ENCODE measurements at places on chromosomes 5 and 9.

DNA sequence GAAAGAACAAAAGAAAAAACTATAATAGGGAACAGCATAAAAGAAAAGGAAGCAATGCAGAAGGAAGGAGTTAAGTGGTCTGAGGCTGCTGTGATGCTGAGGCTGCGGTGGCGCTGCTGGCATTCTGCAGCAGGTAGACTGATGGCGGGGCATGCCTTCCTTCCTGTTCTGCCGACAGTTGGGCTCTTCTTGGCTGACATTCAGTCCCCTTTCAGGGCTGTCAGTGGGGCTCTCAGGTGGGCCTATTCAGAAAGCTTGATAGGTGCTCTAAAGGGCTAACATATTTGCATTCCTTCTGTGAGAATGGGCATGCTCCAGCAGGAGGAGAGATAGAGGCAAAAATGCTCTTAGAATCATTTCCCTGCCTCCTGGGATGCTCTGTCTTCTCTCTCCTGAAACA, 5.1 kb upstream of the CLINT1 start:
- DNase-seq: no peak

DNA sequence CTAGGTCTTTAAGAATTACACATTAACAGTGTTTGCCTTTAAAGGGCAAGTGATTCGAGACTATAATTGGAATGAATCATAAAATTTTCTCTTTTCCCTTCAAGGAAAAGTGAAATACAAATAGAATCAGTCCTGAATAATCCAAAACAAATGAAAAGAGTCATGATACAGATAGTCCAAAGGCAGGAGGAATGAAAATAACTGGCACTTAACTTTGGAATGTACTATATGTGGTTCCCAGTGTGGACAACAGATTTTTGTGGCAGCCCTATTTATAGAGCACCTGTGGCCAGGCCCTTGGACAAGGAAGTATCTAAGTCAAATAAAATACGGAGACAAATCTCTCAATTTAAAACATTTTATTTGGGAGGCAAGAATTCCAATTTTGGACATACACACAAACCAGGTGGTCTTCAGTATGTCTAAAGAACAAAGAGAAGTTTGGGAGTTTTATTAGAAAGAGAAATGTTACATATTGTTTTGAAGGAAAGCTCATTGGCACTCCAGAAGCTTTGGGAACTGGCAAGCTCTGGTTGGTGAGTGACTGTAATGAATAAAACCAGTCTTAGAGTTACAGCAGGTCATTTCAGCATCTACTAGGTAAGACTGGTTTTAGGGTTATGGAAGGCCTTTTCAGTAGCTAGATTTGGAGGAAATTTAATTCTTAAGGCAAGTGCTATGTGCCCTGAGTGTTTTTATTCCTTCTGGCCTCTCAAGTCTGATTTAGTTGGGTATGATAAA, 116.0 kb upstream of the PAM start:
- DNase-seq: no peak

GRCh38 chr5:72561148-72561972, 54.1 kb upstream of the ZNF366 start:
- no peak for DNase-seq

DNA sequence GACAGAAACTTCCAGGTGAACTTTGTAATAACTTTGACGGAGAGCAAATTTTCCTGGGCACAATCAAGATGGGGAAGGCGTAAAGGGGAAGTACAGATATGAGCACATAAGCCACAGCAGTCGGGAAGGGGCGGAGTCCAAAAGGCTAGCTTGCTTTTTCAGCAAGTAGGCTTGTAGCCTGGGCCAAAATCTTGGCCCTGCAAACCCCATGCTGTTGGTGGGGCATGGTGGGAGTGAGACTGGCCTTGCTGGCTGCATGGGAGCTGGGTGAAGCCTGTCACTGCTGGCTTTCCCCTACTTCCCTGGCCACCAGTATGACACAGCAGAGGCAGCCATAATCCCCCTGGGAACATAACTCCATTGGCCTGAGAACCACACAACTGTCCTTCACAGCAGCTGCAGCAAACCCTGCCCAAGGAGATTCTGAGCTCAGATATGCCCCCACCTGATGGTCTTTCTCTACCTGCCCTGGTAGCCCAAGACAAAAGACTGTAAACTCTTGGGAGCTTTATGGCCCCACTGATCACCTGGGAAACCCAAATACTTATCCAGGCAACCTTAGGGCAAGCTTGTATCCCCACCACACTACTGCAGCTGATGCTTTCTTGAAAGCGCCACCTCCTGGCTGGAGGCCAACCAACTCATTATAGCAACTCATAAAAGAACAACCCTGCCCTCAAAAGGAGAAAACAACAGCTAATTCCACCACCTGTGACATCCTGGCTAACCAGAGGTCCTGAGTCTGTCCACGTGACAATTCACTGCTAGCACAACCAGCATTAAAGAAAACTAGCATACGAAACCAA, 24.0 kb downstream of the DCTN4 start:
- DNase-seq: peak; percentile 7

GRCh38 chr5:1779782-1780613, 19.6 kb downstream of the MRPL36 start:
- DNase-seq: no peak

GRCh38 chr5:103674739-103675138, 112.2 kb upstream of the NUDT12 start:
- DNase-seq: no peak

DNA sequence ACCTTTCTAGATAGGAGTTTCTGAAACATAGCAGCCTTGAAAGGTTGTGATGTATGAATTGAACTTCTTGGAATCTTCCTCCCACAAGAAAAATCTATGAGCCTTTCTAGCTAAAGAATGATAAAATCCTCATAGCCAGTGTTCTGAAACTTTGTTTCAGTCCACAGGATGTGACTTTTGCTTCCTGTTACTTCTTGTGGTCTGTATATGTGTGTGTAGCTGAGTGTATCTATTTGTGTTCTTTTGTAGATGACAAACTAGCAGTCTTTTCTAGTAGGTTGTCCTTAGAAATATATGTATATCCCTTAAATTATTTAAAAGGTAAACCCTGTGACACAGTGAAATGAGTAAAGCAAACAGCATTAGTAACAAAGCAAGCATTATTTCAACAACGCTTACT, 188.8 kb downstream of the MRPS30 start:
- DNase-seq: no peak

DNA sequence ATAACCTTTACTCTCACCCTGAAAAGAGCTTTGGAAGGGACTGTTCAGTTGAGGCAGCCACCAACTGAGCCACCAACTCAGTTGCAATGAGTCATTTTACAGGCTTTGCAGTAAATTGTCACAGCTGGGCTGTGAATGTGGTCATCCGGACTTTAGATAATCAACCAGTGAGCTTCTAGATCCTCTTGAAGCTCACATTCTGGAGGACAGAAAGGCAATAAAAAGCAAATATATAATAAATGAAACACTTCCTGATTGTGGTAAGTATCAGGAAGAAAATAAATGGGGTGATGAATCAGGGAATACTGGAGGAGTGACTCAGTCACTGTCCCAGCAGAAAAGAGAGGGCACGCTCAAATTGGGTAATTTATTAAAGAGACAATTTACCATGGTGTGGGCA, 13.2 kb upstream of the C5orf58 start:
- DNase-seq: no peak

GRCh38 chr5:39073767-39074016, 507 bp downstream of the RICTOR start:
- no peak for DNase-seq

- DNase-seq: no peak
These were observed 8.9 kb downstream of the AK6 start for GRCh38 chr5:69360442-69360841.

- DNase-seq: peak; percentile 20
These were observed 2.1 kb upstream of the HMGCS1 start for GRCh38 chr5:43315263-43315662.

GRCh38 chr9:96193236-96193755, 108.7 kb downstream of the HSD17B3 start:
- DNase-seq: no peak

DNA sequence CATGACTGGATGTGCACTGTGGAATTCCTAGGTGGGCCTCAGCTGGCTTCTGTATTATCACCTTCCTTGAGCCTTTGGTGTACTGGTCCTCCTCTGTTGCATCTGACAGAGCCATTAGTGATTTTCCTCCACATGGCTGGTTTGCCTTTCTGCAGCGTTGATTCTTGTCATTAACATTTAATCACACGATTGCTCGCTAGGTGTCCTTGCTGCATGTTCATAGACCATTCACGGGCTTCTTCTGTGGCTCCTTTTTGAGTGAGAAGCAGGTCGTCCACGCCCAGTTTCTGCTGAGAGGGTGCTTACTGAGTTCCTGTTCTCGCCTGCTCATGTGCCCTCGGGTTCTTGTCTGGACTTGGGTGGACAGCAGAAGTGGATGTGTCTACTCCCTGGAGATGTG, 29.3 kb downstream of the ADAMTS16 start:
- DNase-seq: no peak

- no peak for DNase-seq
These were observed 77.0 kb upstream of the SMIM32 start for GRCh38 chr5:136269973-136270372.

DNA sequence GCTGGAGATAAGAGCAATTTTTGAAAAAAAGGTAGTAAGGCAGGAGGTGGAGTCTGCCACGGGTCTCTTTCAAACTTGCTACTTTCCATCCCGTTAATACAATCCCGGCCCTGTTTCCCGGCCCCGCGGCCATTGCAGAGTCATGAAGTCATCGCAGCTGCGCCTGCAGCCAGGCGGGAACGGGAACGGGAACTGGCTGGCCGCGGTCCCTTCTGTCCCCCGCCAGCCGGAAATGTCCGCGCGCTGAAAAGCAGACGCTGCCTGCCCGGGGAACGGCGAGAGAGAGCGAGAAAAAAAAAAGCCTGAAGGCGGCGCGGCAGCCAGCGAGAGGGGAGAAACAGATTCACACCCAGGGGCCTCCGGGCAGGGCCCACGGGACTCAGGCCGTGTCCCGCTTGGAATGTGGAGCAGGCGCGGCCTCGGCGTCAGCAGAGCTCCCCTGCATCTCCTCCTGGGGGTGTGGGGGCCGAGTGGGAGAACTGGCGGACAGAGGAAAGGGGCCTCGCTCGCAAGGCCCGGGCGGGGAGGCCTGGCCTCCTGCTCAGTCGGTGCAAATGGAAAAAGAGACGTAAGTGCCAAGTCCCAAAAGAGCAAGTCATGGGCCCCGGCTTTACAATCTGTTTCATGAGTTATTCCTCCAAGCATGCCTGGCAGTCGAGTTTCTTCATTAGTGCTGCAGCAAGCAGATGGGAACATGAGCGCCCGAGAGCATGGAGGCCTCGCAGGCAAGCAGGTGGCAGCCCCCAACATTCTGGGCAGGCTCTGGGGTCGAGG, 201.2 kb upstream of the GAS1 start:
- DNase-seq: no peak

DNA sequence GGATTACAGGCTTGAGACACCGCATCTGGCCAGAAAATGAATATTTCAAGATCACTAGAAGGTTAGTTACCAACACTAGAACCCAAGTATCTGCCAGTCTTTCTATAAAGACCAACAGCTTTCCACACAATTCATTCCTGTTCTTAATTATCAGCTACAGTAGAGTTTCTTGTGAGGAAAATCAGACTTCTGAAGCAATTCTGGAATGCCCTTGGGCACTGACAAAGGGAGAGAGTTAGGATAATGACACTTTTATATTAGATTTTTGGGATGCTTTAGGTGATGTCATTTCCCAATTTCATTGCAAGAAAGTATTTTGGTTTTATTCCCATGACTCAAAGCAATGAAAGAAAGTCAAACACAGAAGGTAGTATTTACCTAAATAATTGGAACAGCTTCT, 497.0 kb upstream of the TUSC1 start:
- no peak for DNase-seq

DNA sequence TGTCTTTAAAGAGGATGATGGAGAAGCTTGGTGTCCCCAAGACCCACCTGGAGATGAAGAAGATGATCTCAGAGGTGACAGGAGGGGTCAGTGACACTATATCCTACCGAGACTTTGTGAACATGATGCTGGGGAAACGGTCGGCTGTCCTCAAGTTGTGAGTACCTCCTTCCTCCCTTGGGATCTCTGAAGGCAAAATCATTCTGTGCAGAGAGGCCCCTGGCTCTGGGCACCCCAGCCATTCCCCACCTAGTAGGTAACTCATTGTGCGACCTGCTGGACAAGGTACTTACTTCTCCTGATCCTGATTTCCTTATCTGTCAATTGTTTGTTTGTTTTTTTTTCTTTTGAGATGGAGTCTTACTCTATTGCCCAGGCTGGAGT, 7.6 kb upstream of the NUP214 start:
- no peak for DNase-seq

GRCh38 chr5:33072296-33072695, 361.2 kb downstream of the NPR3 start:
- DNase-seq: no peak

DNA sequence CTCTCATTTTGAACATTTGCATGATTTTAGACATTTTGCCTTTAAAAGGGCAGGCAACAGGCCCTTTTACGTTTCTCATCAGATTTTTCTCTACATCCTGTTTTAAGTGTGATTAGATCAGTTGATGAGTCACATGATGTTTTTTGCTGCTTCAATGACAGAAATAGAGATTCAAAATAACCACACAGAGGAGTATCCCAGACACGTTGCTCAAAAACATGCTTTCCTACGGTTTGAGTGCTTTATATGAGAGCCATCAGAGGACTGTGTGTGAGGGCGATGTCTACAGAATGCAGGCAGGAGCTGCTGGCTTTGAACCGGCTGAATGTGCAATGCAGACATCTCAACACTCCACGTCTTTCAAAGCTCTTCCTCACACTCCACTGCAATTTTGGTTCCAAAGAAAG, 42.1 kb downstream of the OTULIN start:
- no peak for DNase-seq

- DNase-seq: no peak
These were observed 20.0 kb upstream of the SCGB3A1 start for GRCh38 chr5:180611140-180611850.

- DNase-seq: peak; percentile 60
These were observed 599 bp downstream of the MLLT3 start for GRCh38 chr9:20621471-20622329.

- DNase-seq: no peak
These were observed 552.0 kb upstream of the KLF4 start for GRCh38 chr9:108041551-108041950.

GRCh38 chr5:113020461-113021273, 44.1 kb downstream of the DCP2 start:
- DNase-seq: no peak

DNA sequence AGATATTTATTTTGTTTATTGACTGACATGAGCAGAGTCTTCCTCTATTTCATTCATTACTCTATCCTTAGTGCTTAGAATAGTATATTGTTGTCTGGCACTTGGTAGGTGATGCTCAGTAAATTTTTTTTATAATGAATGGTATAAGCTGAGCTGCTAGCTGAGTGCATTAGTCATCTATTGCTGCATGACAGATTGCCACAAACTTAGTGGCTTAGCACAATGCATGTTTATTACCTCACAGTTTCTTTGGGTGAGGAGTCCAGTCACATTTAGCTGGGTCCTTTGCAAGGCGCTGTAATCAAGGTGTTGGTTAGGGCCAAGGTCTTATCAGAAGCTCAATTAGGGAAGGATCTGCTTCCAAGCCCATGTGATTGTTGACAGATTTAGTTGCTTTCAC, 23.1 kb downstream of the SMAD5 start:
- DNase-seq: no peak

DNA sequence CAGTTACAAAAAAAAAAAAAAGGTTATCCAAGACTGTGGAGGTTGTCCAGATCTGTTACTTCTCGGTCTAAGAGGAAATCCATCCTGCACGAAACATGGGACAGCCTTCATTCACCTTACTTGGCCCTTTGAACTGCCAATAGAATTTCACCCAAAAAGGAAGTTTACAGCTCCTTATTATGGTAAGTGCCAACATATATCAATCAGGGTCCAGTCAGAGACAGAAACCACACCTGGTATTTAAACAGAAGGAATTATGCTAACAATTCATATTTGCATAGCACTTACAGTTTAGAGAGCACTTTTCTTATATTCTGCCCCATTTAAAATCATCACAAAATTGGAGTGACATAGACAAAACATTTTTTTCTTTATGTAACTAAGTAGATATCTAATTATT, 93.6 kb upstream of the PTPN3 start:
- no peak for DNase-seq

Data from stimulated activated CD4-positive, alpha-beta T cell treated with anti-CD3 and anti-CD28 coated beads, Interleukin-4, amount 100 ng/mL, for 48 hours (primary cell).